AG04450 (cell line): ENCODE measurements at places on chromosomes 7 and 10.

DNA sequence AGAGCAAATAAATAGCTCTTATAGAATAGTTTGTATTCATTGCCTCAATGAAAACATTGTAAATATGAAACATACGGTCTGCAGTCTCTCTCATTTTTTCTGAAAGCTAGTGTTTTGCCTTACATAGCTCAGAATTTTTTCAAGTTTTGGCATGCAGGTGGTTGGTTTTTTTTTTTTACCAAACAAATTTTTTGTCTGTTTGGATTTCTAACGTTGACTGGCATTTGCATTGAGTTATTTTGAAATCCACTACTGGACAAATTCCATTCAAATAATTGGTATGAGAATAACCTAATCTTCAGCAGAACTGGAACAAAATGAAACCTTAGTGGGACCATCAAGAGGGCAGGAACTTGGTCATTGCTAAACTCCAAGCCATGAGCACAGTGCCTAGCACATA, 107.6 kb upstream of the SAMD8 start:
- no peak for DNase-seq

GRCh38 chr7:80611779-80612178, 26.7 kb upstream of the CD36 start:
- peak; percentile 36 for DNase-seq

DNA sequence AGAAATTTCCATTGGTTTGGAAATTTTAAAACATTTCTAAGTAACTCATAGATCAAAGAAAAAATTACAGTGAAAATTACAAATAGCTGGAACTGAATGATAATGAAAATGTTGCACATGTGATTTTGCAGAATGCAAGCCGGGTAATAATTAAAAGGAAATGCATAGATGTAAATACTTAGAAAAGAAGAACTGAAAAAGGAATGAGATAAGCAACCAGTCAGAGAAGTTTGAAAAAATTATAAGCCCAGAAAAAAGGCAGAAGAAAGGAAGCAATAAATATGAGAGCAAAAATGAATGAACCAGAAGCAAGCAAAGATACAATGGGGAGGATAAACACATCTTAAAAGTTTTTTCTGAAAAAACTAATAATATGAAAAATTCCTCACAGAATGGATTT, 3.2 kb upstream of the TMEM273 start:
- no peak for DNase-seq

GRCh38 chr7:108461840-108462239, 5.6 kb upstream of the NRCAM start:
- DNase-seq: no peak

DNA sequence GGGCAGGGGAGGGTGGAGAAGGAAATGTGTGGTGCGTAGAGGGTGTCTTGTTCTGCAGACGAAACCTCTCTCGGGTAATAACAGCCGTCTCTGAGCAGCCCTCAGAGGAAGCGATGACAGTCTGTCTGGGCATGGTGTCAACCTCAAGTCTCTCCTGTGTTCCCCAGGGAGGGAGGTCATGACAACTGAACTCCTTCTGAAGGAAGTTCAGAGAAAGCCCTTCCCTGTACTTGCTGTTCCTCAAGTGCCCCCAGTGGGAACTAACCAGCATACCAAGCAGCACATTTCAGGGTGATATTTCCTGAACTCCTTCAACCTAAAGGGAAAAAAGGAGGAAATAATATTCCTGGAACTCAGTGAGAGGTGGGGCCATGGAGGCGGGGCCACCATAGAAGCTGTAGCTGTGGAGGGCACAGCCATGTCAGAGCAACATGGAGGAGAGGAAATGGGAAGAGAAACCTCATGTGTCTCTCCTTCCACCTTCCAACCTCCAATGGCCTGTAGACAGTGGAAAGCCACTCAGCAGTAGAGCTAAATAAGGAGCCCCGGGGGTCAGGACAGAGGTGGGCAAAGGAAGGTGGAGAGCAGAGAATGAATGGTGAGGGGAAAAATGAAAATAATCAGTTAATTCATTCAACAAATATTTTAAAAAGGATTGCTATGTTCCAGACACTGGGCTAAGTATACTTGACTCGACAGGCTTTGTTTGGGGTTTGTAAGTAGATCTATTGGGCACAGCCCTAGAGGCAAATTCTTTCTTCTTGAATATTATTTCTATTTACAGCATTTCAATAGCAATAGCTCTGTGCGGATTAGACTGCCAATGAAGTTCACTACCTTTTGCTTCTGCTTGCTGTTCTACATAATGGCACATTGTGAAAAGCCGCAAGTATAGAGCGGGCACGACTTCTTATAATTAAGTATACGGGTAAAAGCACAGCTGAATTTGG, 61.0 kb upstream of the AOAH start:
- DNase-seq: no peak

DNA sequence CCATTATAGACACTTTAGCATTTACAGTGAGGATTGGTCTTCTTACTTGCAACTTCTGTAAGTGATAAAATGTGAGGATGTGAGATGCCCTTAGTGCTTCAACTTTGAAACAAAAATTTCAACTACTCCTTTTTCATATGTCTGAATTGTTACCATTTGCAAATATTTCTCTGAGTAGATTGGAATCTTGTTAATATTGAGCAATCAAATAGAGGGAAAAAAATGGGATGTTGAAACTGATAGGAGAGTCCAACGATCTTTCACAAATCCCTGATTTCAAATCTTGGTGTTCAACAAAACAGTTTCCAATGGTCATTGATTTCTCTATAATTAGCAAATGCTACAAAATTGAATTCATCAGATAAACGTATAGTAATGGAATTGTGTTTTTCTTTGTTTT, 5.5 kb upstream of the SNX10 start:
- DNase-seq: no peak

DNA sequence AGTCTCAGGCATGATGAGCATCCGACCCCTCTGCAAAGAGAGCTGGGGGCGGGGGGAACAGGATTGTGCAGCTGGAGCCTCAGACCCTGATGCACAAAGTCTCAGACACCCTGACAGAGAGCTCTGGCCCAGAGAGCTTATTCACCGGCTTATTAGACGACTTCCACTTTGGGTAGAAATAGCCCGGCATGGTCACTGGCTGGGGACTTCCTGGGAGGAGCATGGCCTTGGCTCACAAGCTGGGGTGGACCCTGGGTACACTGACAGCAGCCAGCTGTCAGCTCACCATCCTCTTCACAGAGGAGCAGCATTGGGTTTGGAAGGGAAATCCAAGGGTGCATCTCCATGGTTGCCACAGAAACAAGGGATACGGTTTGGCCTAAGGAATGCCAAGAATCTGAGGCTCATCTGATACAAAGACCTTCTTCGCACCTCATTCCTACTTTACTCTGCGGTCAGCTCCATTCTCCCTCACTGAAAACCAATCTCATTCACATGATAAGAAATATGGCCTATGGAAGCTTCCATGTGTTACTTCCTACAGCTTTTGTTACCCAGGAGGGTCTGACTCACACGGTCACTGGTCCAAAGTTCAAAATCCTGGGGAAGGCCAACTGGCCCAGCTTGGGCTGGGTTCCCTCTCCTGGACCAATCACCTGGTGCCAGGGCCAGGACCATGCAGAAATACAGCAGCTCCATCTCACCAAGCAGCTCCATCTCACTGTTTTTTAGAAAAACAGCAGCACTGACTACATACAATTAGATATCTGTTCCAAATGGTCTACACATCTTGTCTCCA, 25.1 kb downstream of the ZNF467 start:
- no peak for DNase-seq

GRCh38 chr10:21873198-21873597, 130.3 kb downstream of the DNAJC1 start:
- DNase-seq: no peak

DNA sequence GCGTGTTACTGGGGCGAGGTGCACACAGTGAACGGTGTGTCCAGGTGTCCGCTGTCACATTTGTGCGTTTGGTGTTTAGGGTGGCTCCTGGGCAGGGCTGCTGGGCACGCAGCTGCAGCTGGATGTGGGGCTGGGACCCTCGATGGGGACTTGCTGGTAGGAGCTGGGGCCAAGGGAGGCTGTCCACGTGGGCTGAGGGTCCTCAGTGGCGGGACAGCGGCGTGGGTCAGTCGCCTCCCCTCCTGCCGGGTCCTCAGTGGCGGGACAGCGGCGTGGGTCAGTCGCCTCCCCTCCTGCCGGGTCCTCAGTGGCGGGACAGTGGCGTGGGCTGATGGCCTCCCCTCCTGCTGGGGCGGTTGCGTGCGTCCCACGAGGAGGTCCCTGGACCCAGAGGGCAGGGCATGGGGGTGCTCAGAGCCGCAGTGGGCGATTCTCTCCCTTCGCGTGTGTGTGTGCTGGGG, 68.5 kb downstream of the INPP5A start:
- DNase-seq: no peak

DNA sequence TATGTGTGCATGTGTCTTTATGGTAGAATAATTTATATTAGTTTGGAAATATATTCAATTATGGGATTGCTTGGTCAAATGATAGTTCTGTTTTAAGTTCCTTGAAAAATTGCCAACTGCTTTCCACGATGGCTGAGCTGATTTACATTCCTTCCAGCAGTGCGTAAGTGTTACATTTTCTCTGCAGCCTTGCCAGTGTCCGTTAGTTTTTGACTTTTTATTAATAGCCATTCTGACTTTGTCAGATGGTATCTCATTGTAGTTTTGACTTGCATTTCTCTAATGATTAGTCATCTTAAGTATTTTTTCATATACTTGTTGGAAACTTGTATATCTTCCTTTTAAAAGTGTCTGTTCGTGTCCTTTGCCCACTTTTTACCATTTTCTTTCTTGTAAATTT, 434.2 kb upstream of the POT1 start:
- no peak for DNase-seq

DNA sequence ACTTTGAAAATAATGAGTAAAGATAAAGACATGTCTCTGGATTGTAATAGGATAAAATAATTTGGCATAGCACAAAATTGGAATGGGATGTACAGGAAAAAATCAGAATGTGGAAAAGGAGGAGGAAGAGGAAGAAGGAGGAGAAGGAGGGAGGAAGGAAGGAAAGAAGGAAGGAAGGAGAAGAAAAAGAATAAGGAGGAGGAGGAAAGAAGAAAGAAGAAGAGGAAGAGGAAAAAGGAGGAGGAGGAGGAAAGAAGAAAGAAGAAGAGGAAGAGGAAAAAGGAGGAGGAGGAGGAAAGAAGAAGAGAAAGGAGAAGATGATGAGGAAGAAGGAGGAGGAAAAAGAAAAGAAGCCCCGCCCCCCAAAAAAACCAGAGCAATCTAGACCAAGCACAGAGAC, 95.9 kb downstream of the ST8SIA6 start:
- DNase-seq: no peak

- no peak for DNase-seq
These were observed 10.2 kb downstream of the CRYGN start for GRCh38 chr7:151429560-151430331.

DNA sequence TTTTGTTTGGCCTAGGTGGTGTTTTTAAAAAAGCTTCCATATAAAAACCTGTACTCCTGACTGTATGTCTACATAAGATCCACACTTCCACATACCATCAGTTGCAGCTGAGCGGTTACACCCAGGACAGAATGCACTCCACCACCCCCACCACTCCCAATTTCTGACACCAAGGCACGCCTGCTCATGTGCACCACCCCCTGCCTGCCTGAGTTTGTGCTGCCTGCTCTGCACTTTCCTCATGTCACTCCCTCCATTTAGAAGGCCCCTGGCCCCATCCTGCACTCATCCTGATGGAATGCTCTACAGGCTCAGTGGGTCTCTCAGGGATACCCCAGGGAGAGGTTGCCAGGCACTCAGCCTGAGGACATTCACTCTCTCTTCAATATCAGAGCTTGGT, 6.5 kb downstream of the VPS41 start:
- no peak for DNase-seq

GRCh38 chr10:125554016-125554703, 128.8 kb downstream of the TEX36 start:
- no peak for DNase-seq

GRCh38 chr7:15446722-15447121, 115.1 kb downstream of the AGMO start:
- DNase-seq: no peak

GRCh38 chr10:17523917-17524316, 69.5 kb upstream of the ST8SIA6 start:
- no peak for DNase-seq

GRCh38 chr7:153443032-153443701, 609.0 kb upstream of the DPP6 start:
- DNase-seq: no peak

DNA sequence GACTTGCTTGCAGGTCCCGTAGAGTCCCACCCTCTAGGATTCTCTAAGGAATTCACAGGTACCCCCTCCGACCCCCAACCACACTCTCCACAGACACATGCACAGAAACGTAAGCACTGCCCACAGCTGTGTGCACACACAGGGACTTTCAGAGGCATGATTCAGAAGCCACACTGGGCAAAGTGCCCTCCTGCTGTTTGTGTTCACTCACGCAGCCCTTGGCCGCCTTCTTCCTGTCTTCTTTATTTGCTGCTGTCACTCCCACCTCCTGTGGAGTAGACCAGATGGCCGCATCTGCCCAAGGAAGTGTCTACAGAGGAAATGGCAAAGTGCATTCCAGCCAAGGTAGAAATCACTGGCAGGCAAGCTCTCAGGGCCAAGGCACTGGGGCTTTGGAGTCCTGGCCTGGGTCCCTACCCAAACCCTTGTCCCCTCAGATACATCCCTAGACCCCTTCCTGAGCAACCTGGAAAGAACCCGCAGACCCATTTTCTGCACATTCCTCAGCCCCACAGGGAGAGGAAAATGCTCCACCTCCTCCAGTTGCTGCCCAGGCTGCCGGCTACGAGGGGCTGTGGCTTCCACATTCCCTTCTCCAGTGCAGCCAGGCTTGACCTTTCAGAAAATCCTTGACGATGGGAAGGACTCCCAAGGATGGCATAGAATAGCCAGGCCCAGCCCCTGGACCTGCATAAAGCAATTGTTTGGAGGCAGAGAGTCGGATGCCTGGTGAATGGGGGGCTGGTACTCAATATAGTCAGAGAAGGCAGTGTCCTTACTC, 21.6 kb upstream of the GIMAP8 start:
- peak; percentile 85 for DNase-seq

GRCh38 chr7:28516390-28517172, 104.3 kb downstream of the CREB5 start:
- DNase-seq: no peak

GRCh38 chr7:118186501-118186900, 2.5 kb downstream of the LSM8 start:
- DNase-seq: no peak

- no peak for DNase-seq
These were observed 180.7 kb downstream of the TEX36 start for GRCh38 chr10:125502276-125502675.

DNA sequence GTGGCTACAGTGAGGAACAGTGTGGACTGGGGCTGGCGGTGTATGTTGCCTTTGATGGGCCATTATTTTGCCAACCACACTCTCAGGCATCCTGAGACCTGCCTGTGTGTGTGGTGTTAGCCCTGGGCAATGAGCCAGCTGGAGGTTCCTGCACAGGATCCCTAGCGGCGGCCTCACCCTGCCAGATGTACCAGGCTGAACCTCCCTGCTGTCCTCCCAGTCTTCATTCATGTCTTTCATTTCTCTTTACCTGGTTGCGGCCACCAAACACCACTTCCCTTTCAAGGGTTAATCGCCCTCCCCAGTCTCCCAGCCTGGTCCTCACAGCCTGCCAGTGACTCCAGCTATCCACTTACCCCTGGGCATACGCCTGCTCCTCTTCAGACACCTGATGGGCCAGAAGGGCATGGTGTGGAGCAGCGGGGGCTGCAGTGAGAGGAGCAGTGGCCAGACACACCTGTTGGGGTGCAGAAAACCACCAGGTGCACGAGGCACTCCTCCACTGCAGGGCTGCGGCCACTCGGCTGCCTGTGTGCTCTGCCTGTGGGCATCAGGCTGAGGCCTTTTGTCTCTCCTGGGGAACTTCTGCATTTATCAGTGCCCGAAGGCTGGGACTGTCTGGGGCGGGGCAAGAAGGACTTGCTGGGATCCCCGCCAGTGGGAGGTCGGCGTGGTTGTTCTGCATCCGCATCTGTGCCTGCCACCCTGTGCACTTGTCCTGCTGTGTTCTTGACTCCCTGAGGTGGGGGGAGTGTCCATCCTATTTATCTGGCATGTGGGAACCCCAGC, 111.6 kb downstream of the ARHGAP22 start:
- no peak for DNase-seq
